T-helper 1 cell (primary cell): ENCODE measurements at places on chromosomes 7 and 10.

- DNase-seq = no peak
These were observed 77.2 kb downstream of the TNS3 start for GRCh38 chr7:47504551-47505311.

DNA sequence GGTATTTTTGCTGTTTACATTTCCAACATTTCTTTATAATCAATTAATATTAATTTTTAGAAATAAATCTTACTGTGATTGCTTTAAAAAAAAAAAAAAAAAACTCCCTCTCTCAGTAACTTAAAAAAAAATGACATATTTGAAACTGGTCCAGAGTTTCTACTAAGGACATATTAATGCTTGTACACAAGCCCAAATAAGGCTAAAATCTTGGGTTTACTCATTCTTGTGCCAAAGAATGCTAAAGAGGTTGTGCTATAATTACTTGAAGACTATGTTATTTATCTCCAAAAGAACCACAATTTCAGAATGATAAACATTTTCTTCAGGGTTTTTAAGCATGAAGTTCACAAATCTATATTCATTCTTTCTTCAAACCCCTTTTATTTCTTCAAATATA lies 39.4 kb upstream of the PHF14 start:
- DNase-seq = no peak

GRCh38 chr10:25257646-25258045 lies 82.8 kb downstream of the GPR158 start:
- DNase-seq = no peak

DNA sequence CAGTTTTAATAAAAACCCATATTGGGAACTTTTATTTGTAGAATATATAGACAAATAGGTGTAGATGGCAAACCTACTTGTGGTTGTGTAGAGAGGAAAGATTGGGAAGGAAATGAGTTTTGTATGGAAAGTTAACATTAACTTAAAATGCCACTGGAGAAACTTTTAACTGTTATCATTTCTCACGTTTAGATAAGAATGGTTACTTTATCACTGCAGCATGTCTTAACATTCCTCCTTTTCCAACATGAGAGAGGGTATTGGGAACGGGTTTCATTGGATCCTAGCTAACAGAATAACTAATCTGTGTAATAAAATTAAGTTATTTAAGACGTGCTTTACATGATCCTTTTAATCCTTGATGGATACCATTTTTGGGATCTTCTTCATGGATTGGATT lies 1.8 kb downstream of the LUC7L2 start:
- DNase-seq = no peak

DNA sequence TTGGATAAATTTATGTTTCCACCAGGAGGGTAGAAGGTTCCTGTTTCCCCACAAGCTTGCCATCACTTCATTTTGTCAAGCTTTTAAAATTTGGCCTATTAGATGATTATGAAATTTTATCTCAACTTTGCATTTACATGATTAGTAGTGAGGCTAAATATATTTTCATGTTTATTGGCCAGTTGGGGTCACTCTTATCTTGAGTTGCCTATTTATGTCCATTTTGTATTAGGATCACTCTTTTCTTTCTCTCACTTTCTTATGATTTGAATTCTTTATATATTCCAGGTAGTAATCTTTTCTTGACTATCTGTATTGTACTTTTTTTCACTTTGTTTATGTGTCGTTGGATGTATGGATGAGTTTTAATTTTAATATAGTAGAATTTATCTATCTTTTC lies 218.6 kb upstream of the SLC26A5 start:
- no peak for DNase-seq

DNA sequence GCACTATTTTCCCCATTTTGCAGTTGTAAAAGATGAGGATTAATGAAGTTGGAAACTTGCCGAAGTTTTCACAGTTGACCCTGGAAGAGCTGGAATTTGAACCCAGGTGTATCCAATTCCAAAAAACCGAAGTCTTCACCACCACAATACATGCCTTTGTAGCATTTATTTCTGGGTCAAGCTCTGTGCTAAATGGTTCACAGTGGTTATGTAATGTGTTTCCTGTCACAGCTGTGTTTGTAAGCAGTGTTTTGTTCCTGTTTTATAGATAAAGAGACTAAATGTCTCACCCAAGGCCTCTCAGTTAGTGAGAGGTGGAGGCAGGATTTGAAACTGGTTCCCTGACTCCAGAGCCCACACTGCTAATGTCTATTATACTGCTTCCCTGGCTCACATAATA lies 17.6 kb downstream of the SFTPA2 start:
- no peak for DNase-seq

DNA sequence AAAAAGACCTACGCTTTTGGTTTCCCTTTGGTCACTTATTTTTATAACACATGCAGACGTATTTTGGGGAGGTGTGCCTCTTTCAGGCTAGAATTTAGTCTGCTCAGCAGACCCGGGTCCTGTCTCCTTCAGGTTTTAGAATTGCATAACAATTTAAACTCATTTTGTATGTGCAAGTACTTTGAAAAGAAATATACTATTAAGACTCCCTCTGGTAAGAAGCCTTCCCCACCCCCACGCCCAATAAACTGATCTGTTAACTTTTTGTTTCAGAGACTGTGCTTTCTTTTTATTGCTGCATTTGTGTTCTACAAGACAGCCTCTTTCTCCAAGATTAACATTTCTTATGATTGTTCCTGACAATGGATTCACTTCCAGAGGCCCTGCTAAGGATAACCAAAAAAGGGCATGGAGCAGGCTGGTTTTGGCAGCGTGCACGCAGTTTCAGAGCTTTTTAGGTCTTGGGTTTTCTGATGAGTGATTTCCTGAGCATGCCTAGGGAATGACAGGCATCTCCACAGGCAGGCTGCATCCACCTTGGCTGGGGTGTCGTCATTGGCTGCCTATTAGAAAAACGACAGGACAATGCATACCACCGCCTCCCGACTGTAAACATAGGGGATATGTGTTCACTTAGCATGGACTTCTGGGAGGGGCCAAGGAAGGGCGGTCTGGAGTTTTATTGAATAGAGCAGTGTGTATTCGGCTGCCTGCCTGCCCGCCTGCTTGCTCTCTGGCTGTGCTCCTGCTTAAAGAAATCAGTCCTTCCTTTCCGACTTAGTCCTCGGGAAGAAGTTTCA lies at the start of gene CALD1:
Gene CALD1 (plus strand): TSS at position 694 of the 800 bp plus-strand sequence. CDS start 88,100 bp downstream, outside the sequence.
- DNase-seq = no peak

DNA sequence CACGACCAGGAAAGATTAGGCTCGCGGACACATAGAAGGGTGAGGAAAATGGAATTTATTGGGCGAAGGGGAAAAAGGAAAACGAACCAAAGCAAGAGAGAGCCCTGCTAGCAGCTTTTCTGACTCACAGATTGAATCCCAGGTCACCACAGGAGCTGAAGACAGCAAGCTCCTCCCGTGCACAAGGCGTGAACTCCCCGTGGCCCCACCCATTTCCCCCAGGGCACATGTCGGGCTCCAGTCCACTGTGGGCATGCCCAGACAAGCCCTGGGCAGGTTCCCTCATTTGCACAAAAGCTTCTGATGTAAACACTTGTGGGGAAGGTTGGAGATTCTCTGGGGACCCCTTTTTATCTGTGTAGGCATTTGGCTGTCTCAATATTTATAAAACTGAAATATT lies 582.4 kb downstream of the SUGCT start:
- no peak for DNase-seq

- DNase-seq = no peak
These were observed 4.0 kb upstream of the PKD1L1 start for GRCh38 chr7:47952224-47952623.

- no peak for DNase-seq
These were observed 17.3 kb downstream of the TNPO3 start for GRCh38 chr7:129037585-129037984.

DNA sequence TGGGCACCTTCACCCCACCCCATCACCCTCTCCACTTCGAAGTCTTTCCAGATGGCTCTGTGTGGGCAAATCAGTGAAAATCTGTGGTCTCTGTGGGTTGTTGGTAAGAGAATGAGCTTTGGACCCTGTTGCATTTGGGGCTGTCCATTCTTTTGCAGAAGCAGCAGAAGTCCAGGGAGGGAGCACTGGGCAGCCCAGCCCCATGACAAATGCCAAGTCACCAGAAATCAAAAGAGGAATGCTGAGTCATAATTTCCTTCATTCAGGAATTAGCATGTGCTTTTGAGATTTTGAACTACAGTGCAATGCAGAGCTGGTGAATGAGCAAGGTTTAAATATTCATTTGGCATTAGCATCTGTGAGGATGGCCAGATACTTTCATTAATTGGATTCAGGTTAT lies 556.2 kb downstream of the LRMDA start:
- no peak for DNase-seq

DNA sequence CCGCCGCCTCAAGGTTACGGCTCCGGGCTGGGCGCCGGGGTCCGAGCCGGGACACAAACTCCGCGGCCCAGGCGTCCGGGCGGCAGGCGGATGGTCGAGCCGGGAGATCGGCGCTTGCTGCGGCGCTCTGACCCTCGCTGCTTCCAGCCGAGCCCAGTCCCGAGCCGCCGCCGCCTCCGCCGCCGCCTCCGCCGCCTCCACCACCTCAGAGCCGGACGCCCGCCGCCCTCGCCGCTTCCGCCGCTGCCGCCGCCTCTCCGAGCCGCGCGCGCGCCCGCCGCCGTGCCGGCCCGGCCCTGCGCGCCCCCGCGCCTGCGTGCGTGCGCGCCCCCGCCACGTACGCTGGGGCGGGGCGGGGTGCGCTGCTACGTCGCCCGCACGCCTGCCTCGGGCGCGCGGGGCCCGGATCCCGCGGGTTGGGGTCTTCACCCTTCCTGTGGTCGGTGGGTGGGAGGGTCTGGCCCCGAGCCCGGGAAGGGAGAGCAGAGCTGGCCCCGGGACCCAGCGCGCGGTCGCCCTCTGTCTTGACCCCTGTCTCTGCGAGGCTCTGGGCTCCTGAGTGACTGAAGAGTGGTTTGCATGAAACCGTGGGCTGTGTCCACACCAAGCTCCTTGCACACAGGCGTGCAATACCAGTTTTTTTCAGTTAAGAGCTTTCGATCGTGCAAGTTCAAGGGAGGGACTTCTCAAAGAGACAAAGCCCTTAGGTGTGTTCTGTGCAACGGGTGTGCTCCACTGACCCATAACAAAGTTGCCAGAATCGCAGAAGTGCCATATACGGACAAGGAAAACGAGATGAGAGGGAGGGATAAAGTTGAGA lies at the start of gene SMURF1:
Gene SMURF1 (minus strand): TSS at position 256 of the 820 bp plus-strand sequence. CDS start 328 bp downstream, outside the sequence.
- DNase-seq = peak; percentile 62

GRCh38 chr7:150778738-150779301 lies 21.3 kb downstream of the TMEM176B start:
- DNase-seq = peak; percentile 53

DNA sequence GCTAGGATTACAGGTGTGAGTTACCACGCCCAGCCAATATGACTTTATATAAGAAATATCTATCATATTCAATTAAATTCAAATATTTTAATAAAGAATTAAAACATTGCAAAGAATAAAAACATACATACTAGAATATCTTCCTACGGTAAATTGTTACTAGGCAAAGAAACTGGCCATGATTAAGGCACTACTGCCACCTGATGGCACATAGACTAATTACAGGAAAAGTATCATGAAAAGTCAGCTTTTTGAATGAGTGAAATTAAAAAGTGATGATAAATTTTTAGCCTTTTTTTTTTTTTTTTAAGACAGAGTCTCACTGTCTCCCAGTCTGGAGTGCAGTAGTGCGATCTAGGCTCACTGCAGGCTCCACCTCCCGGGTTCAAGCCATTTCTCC lies 30.9 kb downstream of the MRPS33 start:
- no peak for DNase-seq

- no peak for DNase-seq
These were observed 11.2 kb upstream of the CCSER2 start for GRCh38 chr10:84317174-84317573.

GRCh38 chr7:35004531-35005095 lies 32.7 kb downstream of the DPY19L1 start:
- no peak for DNase-seq

DNA sequence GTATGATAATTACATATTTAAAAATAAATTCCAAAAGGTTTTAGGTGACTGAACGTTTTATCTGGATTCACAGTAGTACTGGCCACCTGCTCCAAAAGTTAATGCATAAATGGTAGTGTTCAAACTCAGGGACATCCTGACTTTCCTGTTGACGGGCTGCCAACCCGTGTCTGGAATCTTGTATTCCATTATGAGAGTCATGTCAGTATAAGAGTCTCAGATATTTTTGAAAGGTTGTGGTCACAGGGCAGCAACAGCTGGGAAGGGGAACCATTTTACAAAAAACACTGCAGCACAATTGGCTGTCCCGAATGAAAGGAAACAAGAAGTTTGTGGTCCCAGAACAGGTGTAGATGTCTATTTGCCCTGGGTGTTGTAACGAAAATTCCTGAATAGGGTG lies 2.8 kb downstream of the TDRD1 start:
- DNase-seq = no peak

DNA sequence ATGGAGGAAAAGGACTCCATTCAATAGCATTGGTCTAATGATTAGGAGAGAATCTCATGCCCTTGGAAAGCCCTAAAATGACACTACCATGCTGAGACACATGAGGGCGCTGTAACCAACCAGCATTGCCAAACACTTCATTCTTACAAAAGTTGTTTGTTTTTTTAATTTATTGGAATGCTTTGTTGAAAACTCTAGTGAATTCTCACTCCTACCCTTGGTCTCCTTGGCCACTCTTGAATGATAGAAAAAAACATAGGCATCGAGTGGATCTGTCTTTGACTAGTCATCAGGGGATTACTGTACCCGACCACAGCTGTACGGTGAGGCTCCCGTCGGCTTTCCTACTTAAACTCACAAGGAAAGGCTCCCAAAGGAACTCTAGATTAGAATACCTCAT lies 29.3 kb upstream of the ADD3 start:
- DNase-seq = peak; percentile 54

DNA sequence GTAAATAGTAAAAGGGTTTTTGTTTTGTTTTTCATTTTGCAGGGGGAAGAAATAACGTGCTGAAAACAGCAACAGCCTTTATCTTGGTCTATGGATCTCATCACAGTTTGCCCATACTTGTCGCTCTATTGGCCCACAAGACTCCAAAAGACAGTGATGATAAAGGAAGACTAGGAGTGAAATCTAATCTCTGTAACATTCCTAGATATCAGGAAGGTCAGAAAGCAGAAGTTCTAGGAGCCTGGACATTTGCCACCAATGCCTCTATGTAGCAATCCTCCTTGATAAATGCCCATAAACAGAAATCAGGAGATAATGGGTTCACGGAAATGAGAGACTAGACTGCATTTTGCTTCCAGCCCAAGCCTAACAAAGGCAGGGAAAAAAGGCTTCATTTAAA lies 8.9 kb downstream of the CUBN start:
- DNase-seq = no peak

GRCh38 chr7:50226145-50226544 lies 78.4 kb upstream of the IKZF1 start:
- no peak for DNase-seq

- no peak for DNase-seq
These were observed 61.0 kb downstream of the NRP1 start for GRCh38 chr10:33273295-33274002.

DNA sequence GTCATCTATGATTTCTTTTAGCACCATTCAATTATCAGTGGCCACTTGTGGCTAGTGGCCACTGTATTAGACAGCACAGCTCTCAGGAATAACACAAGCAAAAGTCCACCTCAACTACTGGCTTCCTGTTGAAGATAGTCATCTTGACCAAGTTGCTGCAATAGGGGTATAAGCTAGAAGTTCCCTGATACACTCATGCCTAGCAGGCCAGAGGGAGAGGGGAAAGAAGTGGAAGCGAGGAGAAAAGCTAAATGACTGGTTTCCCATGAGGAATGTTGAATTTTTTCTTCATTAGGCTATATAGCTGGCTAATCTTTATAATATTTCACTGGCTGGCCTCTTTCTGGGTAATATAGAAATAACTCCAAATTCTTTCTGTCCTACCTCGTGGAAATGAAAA lies 327.5 kb upstream of the MEOX2 start:
- DNase-seq = no peak
